ENCODE measurements at places on chromosomes 6 and 20.

- DNase-seq = no peak
These were observed 14.8 kb upstream of the IP6K3 start for GRCh38 chr6:33761581-33761921.

DNA sequence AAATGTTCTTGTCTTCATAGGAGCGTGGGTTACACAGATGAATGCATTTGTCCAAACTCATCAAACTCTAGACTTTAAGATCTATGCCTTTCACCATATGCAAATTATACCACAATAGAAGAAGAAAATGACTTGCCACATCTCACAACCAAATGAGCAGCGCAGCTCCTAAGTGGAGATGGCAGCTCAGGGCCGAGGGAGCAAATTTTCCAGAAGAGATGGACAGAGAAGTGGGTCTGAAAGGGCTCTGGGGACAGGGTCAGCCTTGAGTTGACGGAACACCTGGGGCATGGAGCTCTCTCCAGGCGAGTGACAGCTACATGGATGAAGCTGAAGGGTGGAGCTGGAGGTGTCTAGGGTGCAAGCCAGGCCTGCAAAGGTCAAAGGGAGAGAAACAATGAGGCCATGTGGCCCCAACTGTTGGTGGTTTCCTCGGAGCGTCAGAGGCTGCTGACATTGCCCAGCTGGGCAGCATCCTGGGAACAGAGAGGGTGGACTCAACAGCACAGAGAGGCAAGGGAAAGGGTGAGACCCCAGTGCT is 228.3 kb downstream of the NRN1 start:
- DNase-seq = no peak

GRCh38 chr20:38935967-38936407 is 9.8 kb downstream of the FAM83D start:
- no peak for DNase-seq

- no peak for DNase-seq
These were observed 113.6 kb downstream of the TSHZ2 start for GRCh38 chr20:53085720-53086119.

DNA sequence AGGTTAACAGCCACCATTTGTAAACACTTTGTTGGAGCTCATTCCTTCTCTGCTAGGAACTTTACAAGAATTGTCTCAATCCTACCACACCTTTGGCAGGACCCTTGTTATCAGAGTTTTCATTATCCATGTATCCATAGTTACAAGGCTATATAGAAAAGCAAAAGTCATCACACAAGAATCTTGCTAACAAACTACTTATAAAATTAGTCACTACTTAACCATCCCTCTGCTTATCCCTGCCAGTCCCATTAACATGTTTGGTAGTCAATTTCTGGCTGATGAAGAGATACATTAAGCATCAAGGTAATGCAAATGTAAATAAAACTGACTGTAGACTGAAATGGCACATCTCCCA is 10.4 kb downstream of the ZSWIM3 start:
- DNase-seq = no peak

DNA sequence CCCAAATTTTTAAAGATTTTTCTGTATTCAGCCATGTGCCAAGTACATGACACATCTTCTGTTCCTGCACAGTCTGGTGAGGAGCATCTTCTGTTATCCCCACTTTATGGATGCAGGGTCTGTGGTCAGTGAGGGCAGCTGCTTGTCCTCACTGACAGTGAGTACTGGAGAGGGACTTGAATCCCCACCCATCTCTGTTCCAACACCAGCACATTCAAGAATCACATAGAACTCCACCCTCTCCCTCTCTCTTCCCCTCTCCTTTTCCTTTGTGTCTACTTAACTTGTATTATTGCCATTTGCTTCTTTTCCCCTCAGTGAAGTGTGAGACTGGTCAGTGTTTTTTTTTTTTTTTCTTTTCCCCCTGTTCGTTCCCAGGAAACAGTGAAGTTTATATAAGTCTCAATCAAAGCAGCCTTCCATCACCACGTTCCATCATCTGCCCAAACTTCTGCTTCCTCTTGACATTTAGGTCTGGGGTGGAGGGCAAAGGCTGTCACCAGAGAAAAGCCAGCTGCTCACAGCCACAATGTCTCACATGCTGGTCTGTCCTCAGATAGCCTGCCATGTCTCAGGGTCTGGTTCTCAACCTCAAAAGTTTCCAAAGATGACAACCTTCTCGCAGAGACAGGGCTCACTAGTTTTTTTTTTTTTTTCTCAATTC is 110.0 kb upstream of the SSTR4 start:
- DNase-seq = no peak

- no peak for DNase-seq
These were observed 33.1 kb upstream of the CLIC5 start for GRCh38 chr6:46048646-46049297.

- no peak for DNase-seq
These were observed 9.7 kb downstream of the HECA start for GRCh38 chr6:139144490-139145085.

DNA sequence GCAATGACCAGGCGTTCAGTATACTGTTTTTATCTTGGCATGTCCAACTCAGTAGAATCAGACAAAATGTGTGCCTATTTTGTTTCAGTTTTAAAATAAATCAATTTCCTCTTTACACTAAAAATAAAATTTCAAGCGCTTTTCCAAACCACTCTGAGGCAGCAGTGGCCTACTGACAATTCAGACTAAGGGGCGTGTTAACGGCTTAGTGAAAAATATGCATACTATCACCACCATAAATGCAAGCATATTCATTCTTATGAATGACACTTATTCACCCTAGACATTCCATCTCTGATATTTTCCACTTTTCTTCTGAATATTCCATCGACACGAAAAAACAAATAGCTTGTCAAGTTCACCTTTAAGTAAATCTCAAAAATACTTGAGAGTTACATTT is 7.5 kb downstream of the TBX18 start:
- no peak for DNase-seq

- no peak for DNase-seq
These were observed 112.6 kb upstream of the SPTLC3 start for GRCh38 chr20:12896180-12896579.

DNA sequence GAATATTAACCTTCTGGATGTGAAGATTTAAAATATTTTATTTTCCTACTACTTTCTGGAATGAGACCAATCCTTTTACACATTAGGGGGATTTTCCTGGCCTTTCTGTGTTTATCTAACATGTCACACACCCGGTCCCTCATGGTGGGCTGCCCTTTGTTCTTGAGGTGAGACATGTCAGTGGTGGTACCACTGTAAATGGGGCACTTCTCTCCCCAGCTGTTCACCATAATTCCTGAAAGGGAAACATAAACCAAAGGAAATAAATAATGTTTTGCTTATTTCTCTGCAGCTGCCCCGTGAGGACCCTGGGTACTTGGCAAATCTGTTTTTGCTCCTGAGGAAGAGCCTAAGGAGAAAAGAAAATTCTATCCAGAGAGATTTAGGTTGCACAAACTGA is 41.1 kb downstream of the GRIK2 start:
- no peak for DNase-seq

- DNase-seq = peak; percentile 36
These were observed 14.3 kb upstream of the NCOA3 start for GRCh38 chr20:47487175-47487917.

- DNase-seq = no peak
These were observed 73.3 kb downstream of the IGF2R start for GRCh38 chr6:160042014-160042773.

DNA sequence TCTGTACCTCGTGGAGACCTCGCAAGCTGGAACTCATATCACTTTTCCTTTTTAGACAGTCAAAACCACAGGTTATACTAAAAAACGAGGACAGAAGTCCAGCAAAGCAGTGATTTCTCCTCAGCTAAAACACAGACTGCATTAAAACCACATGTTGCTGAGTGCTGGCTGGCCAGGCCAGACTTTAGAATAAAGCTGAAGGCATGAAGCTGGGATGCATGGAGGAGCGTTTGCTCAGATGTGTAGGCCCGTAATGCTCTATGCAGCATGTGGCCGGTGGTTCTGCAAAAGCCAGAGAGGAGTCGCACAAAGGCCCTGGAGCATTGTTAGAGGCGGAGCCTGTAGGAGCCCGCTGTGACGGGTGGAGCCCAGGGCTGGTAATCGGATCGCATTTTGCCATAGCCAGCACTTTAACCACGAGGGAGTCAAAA is 83.6 kb downstream of the SMOC2 start:
- no peak for DNase-seq

DNA sequence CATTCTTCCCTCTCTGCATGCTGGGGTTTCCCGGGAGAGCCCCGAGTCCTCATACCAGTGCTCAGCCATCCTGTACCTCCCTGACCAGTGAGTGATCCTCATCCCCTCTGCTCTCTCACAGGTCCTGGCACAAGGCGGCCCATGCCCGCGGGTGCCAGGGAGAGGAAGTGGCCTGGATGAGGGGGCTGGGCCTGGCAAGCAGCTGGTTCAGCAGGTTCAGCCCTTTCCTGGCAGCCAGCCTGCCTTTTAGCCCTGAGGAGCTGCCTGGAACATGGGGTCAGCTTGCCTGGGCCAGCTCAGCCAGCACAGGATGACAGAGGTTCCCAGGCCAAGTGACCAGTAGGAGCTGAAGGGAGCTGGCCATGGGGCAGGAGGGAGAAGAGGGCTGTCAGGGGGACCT is 10.9 kb downstream of the MOCS1 start:
- DNase-seq = no peak

GRCh38 chr6:122947355-122947754 is 48.7 kb upstream of the CLVS2 start:
- no peak for DNase-seq

DNA sequence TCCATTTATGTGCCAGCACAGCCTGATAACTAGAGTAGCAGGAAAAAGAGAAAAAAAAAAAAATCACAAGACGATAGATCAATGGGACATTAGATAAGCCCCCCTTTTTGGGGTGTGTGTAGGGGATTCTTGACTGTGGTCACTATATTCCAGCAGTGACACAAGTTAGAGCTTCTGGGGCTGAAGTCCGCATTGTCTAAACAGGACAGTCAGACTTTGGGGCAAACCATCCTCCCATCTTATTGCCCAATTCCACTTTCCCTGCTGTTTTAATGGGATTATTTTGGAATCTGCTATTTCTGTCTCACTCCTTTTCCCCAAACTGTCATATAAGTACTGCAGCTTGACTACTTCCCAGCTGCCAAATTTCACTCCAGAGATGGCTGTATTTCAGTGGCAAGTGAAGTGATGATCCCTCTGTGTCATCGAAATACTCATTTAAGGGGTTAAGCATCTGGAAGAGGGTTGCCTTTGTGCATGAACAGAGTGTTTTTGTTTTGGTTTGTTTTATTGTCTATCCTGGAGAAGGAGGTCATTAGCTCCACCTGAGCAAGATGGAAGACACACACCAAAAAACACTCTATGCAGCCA is 182.5 kb downstream of the ATXN1 start:
- DNase-seq = no peak

Data from activated T-helper 9 cell treated with anti-CD3 and anti-CD28 coated beads, Interleukin-2, amount 50 U/mL, for 16 hours (primary cell).